ENCODE measurements at places on chromosomes 2 and 18.

DNA sequence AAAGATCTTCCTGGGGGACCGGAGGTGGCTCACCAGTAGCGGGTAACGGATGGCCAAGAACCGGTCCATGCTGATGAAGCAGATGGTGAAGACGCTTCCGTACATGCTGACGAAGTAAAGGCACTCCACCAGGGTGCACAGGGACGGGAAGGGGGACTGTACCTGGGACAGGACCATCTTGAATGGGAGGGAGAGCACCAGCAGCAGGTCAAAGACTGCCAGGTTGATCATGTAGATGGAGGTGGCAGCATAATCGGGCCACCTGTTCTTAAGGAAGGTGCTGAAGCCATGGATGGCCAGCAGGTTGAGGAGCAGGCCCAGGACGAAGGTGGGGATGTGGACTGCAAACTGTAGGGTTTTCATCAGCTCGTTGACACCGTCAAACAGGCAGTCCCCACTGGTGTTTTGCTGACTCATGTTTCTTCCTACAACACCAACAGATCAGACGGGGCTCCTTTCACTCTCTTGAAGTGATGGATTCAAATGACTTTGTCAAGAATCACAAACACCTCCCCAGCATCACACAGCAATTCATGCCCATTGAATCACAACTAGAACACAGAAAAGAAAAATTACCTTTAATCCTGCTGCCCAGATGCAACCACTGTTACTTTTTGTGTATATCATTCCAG, 14.4 kb downstream of the GPR55 start:
- DNase-seq, result no peak

GRCh38 chr2:14234911-14235310, 397.6 kb upstream of the LRATD1 start:
- no peak for DNase-seq

DNA sequence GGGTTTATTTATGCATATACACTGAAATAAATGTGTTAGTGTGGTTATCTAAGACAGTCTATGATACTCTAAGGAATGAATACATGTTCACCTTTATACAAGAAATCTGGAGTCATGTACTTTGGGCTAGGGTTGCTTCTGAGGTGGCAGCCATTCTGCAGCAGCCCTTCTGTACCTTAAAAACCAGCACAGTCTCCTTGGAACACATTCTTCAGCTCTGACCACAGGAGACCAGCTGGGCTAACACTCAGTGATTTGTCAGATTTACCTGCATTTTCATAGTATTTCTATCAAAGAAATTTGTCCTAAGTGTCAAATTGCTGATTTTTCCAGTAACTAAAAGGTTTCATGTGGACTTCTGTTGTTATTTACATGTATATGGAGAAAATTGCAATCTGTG, 167.7 kb downstream of the CAMKMT start:
- DNase-seq, result no peak

DNA sequence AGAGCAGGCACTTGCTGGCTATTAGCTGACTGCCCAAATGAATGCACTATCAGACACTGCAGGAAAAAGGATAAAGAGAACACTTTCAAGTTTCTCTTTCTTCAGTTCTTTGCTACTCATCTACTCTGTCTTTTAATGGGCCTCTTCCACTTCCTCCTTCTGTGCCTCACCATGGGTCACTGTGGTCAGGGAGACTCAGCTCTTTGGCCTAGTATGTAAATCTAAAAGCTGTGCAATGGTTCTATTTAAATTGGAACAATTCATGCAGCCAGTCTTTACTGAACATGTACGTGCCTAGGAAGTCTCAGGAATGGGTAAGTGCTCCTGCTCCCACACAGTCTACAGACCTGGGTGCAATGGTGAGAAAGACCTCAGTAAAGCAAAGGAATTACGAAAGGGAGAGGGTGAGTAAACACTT, 79.1 kb upstream of the DNMT3A start:
- no peak for DNase-seq

DNA sequence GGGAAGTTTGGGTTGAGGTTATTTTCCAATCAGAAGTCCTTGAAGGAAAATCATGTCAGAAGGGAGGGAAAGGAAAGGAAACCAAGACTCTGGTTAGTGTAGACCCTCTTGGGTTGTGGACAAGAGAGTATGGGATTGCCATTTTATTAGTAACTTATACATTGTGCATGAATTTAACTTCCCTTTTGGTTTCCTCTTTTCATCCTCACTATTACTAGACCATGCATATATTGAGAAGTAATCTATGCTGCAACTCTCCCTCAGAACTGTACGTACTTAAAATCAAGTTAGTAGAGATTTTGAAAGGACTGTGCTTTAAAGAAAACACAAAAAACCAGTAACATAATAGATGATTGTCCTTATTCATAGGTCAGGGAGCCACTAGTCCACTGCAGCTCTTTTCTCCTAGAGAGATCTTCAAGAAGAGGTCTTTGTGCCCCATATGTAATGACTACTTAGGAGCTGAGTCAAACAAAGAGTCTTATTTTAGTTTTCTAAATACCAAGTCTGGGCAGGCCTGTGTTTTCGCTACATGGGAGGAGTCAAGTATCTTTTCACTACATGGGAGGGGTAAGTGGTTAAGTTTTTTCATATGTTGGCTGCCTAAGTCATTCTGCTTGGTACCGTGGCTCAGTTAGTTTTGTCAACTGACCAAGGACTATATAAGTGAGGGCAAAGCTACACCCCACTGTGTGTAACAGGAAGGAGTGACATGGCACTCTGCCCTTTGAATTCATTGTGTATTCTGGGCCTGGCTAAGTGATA, 25.2 kb upstream of the FAM117B start:
- DNase-seq, result no peak

DNA sequence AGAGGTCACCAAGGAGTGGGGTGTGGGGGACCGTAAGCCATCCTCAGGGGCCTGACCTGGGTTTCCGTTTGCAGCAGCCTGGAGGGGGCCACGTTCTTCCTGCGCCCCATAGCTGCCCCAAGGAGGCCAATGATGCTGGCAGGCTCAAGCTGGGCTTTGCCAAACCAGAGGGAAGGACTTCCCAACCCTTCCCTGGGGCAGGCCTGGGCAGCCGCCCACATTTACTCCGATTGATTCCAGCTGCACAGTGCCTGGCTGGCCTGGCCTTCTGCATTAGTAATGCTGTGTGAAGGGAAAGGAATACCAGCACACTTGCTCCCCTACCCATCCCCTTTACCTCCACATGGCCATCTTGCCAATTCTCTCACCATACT, 360.6 kb upstream of the SLC14A2 start:
- no peak for DNase-seq

GRCh38 chr18:12998332-12999060, 7.3 kb downstream of the CEP192 start:
- DNase-seq, result no peak

DNA sequence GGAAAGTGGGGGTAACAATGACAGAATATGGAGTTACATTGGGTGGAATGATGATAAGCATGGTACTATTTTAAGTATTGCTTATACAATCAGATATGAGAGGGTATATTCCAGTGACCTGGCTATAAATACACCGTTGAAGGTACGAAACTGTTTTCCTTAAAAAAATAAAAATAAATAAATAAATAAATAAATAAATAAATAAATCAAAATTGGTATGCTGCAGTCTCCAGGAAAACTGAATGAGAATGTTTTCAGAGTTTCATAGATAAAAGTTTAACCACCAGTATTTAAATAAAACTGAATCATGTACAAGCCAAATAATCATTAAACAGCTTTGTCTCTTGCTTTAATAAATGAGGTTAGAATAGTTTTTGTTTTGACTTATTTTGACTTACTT, 71.4 kb downstream of the METTL8 start:
- DNase-seq, result no peak

- DNase-seq, result no peak
Measured at GRCh38 chr18:55246278-55246677, 287.0 kb upstream of the CCDC68 start.

DNA sequence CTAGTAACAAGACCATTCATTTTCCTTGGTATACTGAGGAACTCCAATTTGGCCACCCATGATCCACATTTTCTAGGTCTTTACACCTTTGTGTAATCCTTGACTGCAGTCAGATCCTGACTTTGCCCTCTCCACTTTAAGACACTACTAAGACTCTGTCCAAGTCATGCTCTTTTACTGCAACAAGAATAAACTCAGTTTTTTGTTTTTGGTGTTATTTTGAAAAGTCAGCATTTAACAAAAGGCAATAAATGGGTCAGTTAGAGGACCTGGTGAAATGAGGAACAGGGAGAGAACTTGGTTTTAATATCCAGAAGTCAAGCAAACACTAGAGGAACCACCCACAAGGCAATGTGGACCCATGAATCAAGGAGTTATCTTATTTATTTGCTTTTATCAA, 252.2 kb upstream of the RBBP8 start:
- DNase-seq, result no peak

GRCh38 chr18:63098018-63098981, 221.3 kb downstream of the BCL2 start:
- DNase-seq, result no peak

- no peak for DNase-seq
Measured at GRCh38 chr18:11288401-11288800, 139.0 kb upstream of the PIEZO2 start.

DNA sequence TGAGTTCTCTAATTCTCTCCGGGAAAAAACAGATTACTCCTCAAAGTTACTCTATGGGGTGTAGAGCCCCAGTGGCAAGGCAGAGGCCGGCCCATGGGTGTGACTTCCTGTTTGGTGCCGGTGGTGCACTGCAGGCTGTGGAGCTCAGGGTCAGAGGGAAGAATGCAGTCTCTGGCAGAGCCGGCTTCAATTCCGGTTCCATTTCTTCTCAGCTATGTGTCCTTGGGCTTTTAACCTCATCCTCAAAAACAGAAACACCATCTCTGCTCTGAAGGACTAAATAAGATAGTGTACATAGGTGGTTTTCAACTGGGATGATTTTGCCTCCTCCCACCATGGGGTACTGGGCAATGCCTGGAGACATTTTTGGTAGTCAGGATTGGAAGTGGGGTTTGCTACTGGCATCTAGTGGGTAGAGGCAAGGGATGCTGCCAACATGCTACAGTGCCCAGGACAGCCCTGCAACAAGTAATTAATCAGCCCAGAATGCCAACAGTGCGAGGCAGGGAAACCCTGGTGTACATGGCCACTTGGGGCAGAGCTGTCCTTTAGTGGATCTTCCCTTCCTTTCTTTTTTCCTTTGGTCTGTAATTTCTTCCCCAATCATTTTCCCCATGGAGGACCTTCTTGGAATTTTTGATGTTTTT, 81.2 kb downstream of the INSIG2 start:
- no peak for DNase-seq

DNA sequence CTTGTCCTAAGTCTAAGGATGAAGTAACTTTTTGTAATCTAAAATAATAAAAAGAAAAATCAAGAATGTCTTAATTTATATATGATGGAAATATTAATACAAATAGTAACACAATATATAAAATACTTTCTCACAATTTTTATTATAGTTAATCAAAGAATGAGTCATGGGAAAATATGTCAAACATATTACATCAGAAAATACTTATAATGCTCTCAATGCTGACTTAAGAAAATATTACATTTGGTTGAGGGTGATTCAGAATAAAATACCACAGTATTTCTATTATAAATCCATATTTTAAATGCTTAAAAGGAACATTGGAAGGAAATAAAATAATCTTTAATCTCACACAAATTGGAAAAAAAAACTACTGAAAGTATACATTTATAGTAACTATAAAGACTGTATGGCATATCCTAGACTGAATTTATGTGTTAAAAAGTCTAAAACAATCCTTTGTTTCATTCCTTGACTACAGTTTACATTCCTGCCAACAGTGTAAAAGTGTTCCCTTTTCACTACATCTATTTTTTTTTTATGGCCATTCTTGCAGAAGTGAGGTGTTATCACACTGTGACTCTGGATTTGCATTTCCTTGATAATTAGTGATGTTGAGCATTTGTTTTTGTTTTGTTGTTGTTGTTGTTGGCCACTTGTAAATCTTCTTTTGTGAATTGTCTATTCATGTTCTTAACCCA, 1573.5 kb upstream of the ACVR2A start:
- no peak for DNase-seq

- DNase-seq, result no peak
Measured at GRCh38 chr2:176449852-176450251, 180.6 kb downstream of the MTX2 start.

GRCh38 chr2:98801921-98802321, 71.0 kb upstream of the MGAT4A start:
- no peak for DNase-seq
